ENCODE measurements at places on chromosomes 13 and 19.

GRCh38 chr13:75365724-75366173 is 116.2 kb downstream of the TBC1D4 start:
- DNase-seq: no peak

DNA sequence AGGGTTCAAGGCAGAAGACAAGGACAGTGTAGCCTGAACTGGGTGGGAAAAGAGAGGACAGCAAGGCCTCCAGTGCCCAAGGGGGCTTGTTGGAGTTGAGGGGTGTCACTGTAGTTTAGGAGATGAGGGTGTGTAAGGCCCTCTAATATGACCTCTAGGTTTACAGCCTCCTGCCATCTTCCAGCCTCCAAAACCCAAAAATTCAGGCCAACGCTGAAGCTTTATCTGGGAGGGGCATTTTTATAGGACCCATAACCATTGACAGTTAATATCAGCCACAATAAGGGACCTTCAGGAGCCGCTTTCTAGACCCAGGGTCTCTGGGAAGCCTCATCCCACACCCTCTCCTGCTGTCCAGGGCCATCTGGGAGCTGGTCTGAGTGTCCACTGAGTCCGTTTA is 2.8 kb downstream of the KLF1 start:
- DNase-seq: no peak

DNA sequence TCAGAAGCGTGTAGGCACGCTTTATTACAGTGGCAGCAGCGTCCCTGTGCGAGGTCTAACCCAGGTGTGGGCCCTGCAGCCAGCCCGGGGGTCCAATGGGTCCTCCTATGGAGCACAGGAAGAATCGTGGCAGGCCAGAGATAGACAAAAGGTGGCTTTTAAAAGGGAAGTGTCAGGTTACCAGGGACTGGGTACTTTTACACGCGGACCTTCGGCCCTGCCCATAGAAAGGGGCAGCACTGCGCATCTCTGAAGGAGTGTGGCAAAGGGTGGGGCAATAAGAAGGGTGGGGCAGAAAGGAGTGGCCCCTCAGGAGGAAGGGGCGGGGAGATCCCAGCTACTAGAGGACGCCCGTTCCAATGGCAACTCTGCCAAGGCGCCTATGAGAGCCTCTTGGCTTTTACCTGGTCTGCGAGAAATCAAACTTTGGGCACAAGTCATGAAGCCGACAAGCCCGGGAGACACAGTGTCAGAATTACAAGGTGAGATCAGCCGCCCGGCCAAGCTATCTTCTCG is 1419.8 kb downstream of the UQCRFS1 start:
- no peak for DNase-seq

- no peak for DNase-seq
These were observed 83.5 kb upstream of the DOCK9 start for GRCh38 chr13:99061411-99061810.

- DNase-seq: no peak
These were observed 61.0 kb downstream of the MZT1 start for GRCh38 chr13:72666391-72666790.

DNA sequence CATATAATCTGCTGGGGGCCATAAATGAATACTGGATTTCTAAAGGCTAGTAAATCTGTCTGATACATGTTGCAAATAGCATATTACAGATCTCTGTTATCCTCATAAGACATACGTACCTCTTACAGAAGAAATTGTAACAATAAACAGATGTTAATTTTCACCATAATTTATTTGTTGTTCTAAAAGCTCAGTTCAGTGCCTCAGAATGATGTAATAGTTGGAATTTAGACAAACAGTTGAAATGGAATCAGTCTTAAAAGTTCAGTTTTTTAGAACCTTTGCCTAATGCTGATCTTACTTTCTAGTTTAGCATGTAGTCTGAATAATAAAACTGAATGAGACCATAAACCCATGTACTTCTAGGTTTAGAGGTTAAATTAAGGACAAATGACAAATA is 43.1 kb downstream of the B3GLCT start:
- DNase-seq: no peak

DNA sequence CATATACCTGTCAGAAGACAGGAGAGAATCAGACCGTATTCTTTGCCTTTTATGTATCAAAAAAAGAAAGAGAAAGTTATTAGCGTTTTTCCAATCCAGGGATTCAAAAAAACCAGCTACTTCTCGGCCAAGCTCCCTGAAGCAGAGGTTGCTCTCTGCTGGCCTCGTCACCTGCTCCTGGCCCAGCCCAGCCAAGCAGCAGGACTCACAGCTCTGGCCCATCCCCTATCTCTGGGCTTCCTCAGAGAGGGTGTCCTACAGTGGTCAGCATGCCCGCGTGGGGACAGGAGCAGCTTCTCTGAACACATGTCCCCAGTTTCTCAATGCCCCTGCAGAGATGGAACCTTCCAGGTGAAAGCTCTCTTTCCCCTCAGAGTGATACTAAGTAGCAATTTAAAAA is 209.0 kb downstream of the URI1 start:
- no peak for DNase-seq

DNA sequence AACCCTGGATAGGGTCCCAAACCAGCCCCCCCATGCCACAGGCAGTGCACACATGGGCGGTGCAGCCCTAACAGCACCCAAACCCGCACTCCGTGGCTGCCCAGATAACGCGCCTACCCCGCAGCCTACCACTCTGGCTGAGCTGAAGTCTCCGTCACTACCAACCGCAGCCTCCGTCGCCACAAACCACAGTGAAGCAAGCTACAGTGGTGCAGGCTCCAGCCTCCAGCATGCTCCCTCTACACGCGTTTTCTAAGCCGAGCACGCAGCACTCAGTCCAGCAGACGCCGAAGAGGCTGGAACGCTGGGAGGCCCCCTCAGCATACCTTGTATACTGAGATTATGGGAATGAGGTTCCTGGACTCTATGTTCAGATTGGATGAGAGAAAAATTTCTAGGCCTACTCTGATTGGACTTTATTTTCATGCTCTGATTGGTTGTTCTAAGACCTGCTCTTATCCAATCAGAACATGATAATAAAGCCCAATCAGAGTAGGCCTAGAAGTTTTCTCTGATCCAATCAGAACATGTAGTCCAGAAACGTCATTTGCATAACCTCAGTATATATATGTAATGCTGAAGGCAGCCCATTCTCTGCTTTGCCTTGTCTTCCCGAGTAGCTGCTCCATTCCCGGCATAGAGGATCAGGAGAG is 56.7 kb upstream of the C1QTNF9B start:
- no peak for DNase-seq

GRCh38 chr19:52923778-52924593 is 758 bp upstream of the ZNF888 start:
- no peak for DNase-seq

DNA sequence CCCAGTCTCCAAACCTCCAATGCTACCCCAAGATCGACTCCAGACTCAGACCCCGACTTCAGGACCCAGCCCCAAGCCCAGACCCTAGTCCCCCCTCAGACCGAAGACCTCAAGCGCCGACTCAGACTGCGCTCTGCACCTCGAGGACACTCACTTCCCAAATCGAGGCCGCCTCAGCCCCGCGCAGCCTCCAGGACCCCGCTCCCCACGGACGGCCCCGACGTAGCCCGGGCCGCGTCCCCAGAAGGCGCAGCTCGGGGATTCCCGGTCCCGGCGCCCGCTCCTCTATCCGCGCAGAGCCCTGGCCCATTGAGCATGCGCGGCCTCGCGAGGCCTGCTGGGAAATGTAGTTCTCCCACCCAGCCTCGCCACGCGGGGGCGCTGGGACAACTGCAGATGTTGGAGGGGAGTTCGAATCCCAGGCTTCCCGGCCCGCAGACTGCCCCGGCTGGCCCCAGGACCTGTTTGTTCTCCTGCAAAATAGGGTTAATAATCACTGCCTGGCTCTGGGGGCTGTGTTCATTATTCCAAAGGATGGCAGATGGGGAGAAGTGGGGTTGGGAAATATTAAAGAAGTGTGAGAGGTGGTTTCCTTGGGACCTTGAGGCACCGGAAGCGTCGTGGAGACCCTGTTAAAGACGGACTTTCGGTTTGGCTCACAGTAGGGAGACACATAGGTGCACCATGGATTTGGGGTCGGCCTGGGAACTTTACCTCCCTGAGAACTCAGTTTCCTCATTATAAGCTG is at the start of gene APBA3:
Gene APBA3 (minus strand): TSS at position 311 of the 748 bp plus-strand sequence. CDS start 1,428 bp downstream, outside the sequence.
- DNase-seq: peak; percentile 92

- no peak for DNase-seq
These were observed 7.4 kb downstream of the ZNF671 start for GRCh38 chr19:57719901-57720519.
